Activated T-cell treated with anti-CD3 and anti-CD28 coated beads for 4 hours (primary cell): ENCODE measurements at places on chromosomes 5 and 9.

DNA sequence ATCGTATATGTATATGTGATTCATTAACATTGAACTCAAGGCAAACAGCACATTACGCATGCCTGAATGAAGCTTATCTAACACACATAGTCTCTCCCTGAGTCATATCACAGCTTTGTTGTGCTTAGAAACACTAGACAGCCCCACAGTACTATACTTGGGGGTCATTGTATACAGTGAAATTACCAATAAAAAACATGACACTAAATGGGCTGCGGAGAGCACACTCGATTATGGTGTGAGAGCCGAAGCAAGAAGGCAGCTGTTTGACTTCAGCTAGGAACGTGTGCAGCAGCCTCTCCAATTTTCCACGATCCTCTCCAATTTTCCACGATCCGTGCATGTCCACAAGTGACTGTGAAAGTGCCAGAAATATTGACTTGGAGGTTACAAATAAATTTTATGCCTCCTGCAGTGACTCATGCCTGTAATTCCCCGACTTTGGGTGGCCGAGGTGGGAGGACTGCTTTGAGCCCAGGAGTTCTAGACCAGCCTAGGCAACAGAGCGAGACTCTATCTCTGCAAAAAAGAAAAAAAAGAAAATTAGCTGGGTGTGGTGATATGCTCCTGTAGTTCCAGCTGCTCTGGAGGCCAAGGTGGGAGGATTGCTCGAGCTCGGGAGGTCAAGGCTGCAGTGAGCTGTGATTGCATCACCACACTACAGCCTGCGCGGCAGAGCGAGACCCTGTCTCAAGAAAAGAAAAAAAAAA lies 102.4 kb downstream of the DAPK1 start:
- no peak for DNase-seq

GRCh38 chr9:98830554-98830953 lies 23.1 kb downstream of the GALNT12 start:
- no peak for DNase-seq

GRCh38 chr5:113450462-113450861 lies 15.7 kb upstream of the TSSK1B start:
- DNase-seq: no peak

GRCh38 chr9:73847536-73847935 lies 649.6 kb upstream of the RORB start:
- no peak for DNase-seq

GRCh38 chr5:68369023-68369359 lies 153.4 kb downstream of the PIK3R1 start:
- no peak for DNase-seq

DNA sequence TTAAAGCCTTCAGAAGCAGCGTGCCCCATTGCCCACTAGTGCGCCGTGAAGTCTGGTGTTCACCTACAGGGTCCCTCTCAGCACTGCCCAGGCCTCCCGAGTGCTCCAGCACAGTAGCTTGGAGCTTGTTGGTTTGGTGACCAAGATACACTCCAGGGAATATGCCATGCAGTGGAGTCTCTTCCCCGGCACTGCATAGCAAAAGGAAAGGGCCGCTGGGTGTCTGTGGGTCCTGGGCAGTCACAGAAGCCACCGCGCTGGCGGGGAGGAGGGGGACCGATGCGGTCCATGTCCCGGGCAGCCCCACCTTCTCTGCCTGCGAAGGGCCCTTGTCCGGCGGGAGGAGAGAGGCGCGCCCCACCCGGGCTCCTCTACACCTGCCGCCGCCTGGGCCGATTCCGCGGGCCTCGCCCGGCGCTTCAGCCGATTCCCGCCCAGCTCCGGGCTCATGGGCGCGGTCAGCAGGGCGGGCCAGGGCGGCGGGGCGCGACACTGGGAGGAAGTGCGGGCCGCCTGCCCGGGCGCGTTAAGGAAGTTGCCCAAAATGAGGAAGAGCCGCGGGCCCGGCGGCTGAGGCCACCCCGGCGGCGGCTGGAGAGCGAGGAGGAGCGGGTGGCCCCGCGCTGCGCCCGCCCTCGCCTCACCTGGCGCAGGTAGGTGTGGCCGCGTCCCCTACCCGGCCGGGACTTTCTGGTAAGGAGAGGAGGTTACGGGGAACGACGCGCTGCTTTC lies at the start of gene SYK:
TSS of gene SYK (plus strand) at position 579 of the 732 bp plus-strand sequence. CDS start 42,080 bp downstream, outside the sequence.
- DNase-seq: no peak

GRCh38 chr5:170427672-170428236 lies 38.6 kb upstream of the KCNMB1 start:
- no peak for DNase-seq

DNA sequence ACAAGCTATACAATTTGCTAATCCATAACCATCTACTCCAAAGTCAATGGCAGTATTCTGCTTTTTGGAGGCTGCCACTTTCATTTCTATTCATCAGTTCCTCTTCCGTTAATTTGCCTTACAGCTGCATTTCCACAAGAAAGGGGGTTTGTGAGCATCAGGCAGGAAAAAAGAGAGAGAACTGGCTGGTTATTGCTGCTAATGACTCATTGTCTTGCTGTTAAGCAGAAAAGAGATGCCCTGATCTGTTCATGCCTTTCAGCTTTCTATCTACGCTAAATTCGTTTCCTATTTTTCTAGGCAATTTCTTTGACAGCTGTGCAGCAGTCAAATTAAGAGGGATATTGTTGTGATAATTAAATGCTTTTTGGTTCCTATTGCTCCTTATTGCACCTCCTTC lies 65.9 kb upstream of the GNAQ start:
- DNase-seq: no peak

GRCh38 chr9:93287593-93287992 lies 103.7 kb downstream of the WNK2 start:
- no peak for DNase-seq

- no peak for DNase-seq
Measured at GRCh38 chr5:9558319-9558965, 12.6 kb upstream of the SEMA5A start.

GRCh38 chr5:138463419-138464007 lies 1.8 kb upstream of the EGR1 start:
- DNase-seq: no peak

- DNase-seq: no peak
Measured at GRCh38 chr9:115118879-115119218, 892 bp upstream of the TNC start.

GRCh38 chr5:149445343-149445738 lies 66.2 kb upstream of the IL17B start:
- DNase-seq: no peak

DNA sequence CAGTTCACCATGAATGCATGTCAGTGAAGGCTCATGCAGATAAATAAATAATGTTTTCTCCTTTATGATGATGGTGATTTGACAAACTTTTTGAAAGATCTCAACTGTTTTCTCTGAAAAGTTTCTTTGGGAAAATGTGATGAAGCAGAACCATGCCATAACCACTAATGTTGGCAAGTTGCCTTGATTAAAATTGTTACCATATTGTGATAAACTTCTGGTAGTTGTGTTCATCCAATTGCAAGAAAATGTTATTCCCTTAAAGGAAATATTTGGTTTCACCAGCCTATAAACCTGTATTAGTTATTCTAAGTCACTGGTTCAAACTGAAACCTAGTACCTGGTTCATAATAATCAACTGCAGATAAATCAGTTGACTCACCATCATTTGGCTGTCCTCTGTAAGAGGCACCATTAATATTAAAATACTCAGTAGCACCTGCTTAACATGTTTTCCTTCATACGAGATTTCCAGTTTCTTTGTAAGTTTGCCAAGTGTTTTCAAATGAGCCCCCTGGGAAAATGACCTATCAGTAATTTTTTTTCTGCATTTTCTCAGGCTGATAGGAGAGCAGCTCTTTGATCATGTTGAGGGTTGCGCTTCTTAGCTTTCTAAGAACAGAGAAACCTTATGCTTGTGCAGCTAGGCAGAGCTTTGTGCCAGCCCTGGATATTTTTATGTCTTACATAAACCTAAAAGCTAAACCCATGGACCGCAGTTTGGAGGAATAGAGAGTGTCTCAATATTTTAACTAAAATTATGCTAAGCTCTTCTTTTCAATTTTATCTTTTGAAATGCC lies 88.0 kb downstream of the LURAP1L start:
- DNase-seq: no peak

GRCh38 chr9:95966306-95966705 lies 90.8 kb downstream of the ERCC6L2 start:
- DNase-seq: no peak

- DNase-seq: no peak
Measured at GRCh38 chr5:162068412-162068811, 839 bp downstream of the GABRG2 start.

- DNase-seq: no peak
Measured at GRCh38 chr5:162091336-162091735, 23.8 kb downstream of the GABRG2 start.

DNA sequence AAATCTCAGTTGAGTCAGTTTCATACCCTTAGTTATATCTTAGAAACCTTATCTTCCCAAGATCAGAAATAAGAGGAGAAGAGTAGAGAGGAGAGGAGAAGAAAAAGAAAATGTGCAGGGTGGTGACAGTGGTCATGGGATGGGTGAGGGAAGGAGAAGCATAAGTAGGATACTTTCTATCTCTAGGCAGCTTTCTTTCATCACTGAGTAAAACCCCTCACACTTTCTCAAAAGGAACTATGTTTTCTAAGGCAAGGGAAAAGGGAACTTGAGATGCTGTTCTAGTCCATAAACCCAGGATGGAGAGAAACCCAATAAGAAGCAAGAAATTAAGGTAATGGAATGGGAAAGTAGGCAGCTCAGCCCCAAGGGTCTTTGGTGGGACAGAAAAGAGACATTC lies 225.3 kb downstream of the MCTP1 start:
- no peak for DNase-seq
